DMS53 (cell line): ENCODE measurements at places on chromosomes 1 and 21.

DNA sequence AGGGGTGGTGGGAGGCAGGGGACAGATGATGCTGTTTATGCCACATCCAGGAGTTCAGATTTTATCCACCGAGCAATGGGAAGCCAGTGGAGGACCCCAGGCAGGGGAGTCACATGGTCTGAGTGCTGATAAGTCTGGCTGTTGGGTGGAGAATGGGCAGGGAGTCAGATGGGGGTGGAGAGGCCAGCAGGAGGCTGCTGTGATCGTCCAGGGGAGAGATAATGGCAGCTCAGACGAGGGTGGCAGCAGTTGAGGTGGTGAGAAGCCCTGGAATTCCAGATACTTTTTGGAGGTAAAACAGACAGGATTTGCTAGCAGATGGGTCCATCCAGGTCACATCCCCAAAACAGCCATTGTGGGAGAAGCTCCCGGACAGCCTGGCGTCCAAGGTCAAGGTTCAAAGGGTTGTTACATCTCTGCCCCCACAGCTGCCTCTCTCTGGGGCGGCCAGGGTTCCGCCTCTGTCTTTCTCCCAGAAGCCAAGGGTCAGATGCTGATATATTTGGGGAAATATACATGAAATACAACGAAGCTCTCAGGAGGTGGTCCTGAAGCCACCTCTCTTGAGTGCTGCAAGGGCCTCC is 252.1 kb upstream of the TMEM51 start:
- no peak for DNase-seq

DNA sequence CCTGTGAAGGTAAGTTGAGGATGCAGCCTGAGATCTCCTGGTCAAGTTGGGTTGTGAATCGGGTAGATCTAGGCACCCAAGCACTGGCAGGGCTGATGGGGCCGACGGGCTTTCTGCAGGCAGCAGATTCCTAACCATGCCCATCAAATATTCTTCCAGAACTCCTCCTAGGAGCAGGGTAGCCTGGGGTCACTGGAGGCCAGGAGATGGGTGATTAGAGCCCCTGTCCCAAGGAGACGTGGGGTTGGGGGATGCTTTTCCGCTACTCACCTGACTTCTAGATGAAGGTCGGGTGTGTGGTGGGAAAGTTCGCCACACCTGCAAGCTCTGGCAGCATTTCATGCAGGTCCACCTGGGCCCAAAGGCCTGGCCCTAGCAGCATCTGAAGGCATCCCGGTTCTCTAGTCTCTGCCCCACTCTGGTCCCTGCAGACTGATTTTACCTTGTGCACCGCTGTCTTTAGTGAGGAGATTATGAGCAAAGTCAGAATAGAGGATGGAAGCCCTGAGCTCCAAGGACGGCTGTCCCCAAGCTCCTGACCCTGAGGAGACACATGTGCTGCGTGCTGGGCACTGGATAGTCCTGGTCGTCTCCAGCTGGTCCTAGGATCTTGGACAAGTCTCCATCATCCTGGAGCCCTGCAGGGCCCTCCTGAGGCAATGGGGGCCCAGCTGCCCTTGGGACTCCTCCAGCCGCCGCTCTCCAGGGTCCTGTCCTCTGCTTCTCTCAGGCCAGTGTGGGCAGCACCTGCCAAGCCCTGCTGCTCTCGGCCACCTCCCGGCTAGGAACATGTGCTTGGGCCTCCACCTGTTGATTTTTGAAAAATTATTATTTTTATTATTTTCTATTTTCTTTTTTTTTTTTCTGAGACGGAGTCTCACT is 21.8 kb upstream of the C2CD2 start:
- DNase-seq, result no peak

- no peak for DNase-seq
Observed at GRCh38 chr1:17525996-17526686, 13.4 kb upstream of the ARHGEF10L start.

DNA sequence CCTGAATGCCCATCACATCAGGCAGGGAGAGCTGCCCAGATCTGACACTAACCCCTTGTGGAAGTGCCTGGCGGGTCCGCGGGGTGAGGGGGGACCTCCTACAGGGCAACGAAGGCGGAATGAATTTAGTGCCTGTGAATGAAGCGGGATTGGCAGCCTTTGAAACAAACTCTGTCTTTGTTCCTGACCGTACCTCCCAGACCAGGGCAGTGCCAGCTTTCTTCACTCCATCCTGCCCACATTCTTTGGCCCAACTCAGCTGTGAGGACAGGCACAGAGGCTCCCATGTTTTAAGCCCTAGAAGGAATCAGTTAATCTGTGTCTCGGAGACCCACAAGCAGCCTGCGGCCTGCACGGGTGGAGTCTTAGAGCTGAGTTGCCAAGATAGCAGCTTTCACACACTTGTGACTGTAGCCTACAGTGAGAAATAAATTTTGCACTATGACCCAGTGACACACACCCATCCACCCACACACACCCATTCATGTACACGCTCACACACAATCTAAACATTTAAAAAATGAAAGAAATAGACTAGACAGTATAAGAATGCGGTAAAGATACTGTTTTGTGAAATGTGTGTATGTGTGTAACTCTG is 60.1 kb upstream of the USP24 start:
- no peak for DNase-seq

DNA sequence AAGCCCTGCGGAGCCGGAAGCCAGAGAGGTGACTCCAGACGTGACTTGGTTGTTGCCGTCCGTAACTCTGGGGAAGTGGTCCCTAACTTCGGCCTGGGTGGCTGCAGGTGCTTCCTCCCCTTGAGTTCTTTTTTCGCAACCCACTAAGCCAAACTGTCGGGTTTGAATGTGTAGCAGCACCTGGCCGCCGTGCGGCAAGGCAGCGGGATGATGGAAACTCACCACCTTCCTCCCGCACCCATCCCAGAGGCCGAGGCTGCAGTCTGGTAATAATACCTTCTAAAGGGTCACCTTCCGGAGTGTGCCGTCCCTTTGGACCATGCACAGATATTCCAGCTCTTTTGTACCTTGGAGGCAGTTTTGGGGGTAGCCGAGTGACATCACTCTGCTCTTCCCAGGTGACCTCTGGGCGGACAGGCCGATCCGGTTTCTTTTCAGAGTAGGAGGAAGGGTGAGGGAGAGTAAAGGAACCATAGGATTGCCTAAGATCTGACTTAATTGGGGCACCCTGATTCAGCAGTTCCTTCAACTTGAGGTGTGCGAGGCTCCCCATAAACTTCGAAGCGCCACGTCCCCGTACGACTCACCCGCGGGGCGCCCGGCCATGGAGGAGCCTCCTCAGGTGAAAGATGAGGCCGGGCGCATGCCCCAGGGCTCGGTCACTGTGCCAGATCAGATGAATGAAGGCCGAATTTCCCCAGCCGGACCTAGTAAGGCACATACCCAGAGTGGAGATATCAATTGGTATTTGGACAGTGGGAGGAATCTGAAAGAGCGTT is 1.0 kb downstream of the KCNK1 start:
- peak; percentile 72 for DNase-seq
